A549 treated with RU486 at 1 μM for 4 hours (cell line): ENCODE measurements at places on chromosomes 1 and 21. TPM values are rescaled to one million over a fixed set of nuclear protein-coding genes. Genes with fewer than 3 reads are reported as not detected.

SLC5A9 gene
- total RNA-seq = 0.02 TPM in 1 of 5 replicates, not detected in the others

GPR37L1 gene
- 0.14 to 0.19 TPM (median 0.16 TPM) in 5 replicates for total RNA-seq

CD247 gene
- 0.15 to 0.34 TPM (median 0.24 TPM) in 5 replicates for total RNA-seq

BATF3 gene
- total RNA-seq = 18.4 to 34.7 TPM (median 32.8 TPM) in 5 replicates

FGR gene
- total RNA-seq = 0.06 to 0.09 TPM in 2 of 5 replicates, not detected in the others

CLCA4 gene
- not detected in 5 replicates for total RNA-seq

TEX38 gene
- 0.13 TPM in 1 of 5 replicates, not detected in the others for total RNA-seq

HPDL gene
- 3.6 to 6.2 TPM (median 4.7 TPM) in 5 replicates for total RNA-seq

GJA9 gene
- total RNA-seq = not detected in 5 replicates

PTGER3 gene
- total RNA-seq = not detected in 5 replicates

CACNA1S gene
- not detected in 5 replicates for total RNA-seq

NBPF4 gene
- total RNA-seq = 0.12 to 0.23 TPM (median 0.19 TPM) in 4 of 5 replicates, not detected in the other

SAMD11 gene
- total RNA-seq = 19.4 to 36.1 TPM (median 30.2 TPM) in 5 replicates

S100A16 gene
- total RNA-seq = 415 to 520 TPM (median 478 TPM) in 5 replicates

FPGT gene
- 1.5 to 7.5 TPM (median 6.9 TPM) in 5 replicates for total RNA-seq

SLC45A1 gene
- total RNA-seq = 2.8 to 4.1 TPM (median 3.4 TPM) in 5 replicates

SPRR1B gene
- not detected in 5 replicates for total RNA-seq

AADACL3 gene
- not detected in 5 replicates for total RNA-seq

S100PBP gene
- 13.3 to 16.3 TPM (median 14.2 TPM) in 5 replicates for total RNA-seq

TRNP1 gene
- total RNA-seq = 146 to 217 TPM (median 205 TPM) in 5 replicates

CLCA1 gene
- 0.06 TPM in 1 of 5 replicates, not detected in the others for total RNA-seq

DBT gene
- 2.2 to 4.3 TPM (median 3.5 TPM) in 5 replicates for total RNA-seq

ADCY10 gene
- total RNA-seq = 0.07 to 0.17 TPM (median 0.13 TPM) in 5 replicates

CPT2 gene
- total RNA-seq = 8.2 to 10.4 TPM (median 9.2 TPM) in 5 replicates

ZNF436 gene
- 4.2 to 6.1 TPM (median 5.1 TPM) in 5 replicates for total RNA-seq

MX2 gene
- 0.03 to 0.26 TPM (median 0.21 TPM) in 3 of 5 replicates, not detected in the others for total RNA-seq

CCDC17 gene
- 0.15 to 0.54 TPM (median 0.32 TPM) in 5 replicates for total RNA-seq

ERICH3 gene
- not detected in 5 replicates for total RNA-seq

FNDC5 gene
- 0.38 to 0.95 TPM (median 0.76 TPM) in 5 replicates for total RNA-seq

CLDN14 gene
- total RNA-seq = 0.10 to 0.21 TPM (median 0.21 TPM) in 3 of 5 replicates, not detected in the others

RGS8 gene
- total RNA-seq = not detected in 5 replicates

GLIS1 gene
- total RNA-seq = 0.05 TPM in 2 of 5 replicates, not detected in the others

HP1BP3 gene
- 109 to 161 TPM (median 111 TPM) in 5 replicates for total RNA-seq

PEAR1 gene
- total RNA-seq = 7.5 to 10.1 TPM (median 8.6 TPM) in 5 replicates

GPR3 gene
- total RNA-seq = 1.5 to 2.7 TPM (median 2.3 TPM) in 5 replicates

CRYAA gene
- total RNA-seq = not detected in 5 replicates

TNFRSF9 gene
- total RNA-seq = 3.0 to 4.1 TPM (median 3.3 TPM) in 5 replicates

AMY2A gene
- total RNA-seq = not detected in 5 replicates

SLAMF7 gene
- total RNA-seq = 1.6 to 2.6 TPM (median 1.8 TPM) in 5 replicates

BEND5 gene
- total RNA-seq = not detected in 5 replicates

ROR1 gene
- 8.0 to 12.9 TPM (median 10.7 TPM) in 5 replicates for total RNA-seq

COA6 gene
- total RNA-seq = 58.8 to 89.9 TPM (median 88.7 TPM) in 5 replicates

SMCP gene
- total RNA-seq = not detected in 5 replicates

LCE2A gene
- not detected in 5 replicates for total RNA-seq

CHODL gene
- total RNA-seq = not detected in 5 replicates

SNX7 gene
- 22.0 to 41.6 TPM (median 23.5 TPM) in 5 replicates for total RNA-seq

NPHS2 gene
- total RNA-seq = not detected in 5 replicates

TEDDM1 gene
- total RNA-seq = not detected in 5 replicates

CLCNKA gene
- total RNA-seq = 0.05 to 0.19 TPM in 2 of 5 replicates, not detected in the others

TRAF3IP3 gene
- total RNA-seq = not detected in 5 replicates

CELA2B gene
- total RNA-seq = not detected in 5 replicates
